ENCODE measurements at places on chromosomes 7 and 10.

DNA sequence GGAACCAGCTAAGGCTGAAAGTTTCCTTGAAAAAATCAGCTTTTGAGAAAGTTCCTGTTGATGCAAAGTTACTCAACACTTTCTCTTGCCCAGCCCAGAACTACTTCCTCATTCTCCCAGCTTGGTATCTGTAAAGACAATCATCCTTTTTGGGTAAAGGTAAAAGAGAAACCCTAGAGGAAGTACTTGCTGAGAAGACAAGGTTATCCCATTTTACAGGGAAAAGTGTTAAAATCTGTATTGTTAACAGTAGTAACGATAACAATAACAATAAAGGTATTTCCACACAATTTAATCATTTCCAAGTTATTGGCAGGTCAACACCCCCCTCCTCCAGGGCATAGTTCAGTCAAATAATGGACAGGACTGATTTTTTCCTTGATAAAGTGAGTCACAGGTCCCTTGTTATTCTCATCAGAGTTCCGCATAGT, 2.4 kb downstream of the ALOX5 start:
- DNase-seq: no peak

DNA sequence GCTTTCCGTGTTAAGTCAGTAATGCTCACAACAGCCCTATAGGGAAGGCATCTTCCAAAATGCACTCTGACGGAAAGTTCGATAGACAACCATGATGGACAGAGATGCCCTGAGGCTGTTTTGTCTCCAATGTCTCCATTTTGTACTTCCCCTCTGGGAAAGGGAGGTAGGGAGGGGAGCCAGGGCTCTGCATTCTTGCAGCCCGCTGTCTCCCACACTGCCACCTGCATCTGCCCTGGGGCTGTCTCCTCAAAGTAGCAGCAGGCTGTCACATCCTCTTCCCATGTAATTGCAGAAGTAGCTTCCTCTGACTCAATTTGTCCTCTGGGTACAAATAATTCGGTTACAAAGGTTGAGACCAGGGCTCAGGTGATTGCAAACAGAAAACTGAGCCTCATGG, 131.4 kb downstream of the GPAM start:
- DNase-seq: no peak

- no peak for DNase-seq
These were observed 16.8 kb upstream of the XPNPEP1 start for GRCh38 chr10:109940117-109940516.

DNA sequence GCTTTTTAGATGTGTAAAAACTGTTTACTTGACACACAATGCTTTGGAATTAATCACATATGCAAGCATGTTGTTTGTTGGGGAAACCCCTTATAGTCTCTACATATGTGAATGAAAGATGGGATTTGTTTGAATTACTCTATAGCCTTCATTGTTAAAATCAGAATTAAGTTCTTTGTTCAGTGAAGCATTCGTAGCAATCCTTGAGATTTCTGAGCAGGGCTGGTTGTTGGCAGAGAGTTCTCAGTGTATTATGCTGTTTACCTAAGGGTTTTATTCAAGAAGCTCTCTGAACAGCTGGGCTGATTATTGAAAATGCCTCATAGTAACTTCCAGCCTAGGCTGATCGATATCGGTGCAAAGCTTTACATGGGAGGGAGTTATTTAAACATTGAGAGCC, 190.9 kb downstream of the VTI1A start:
- no peak for DNase-seq

GRCh38 chr10:52383088-52383487, 69.0 kb downstream of the DKK1 start:
- no peak for DNase-seq

DNA sequence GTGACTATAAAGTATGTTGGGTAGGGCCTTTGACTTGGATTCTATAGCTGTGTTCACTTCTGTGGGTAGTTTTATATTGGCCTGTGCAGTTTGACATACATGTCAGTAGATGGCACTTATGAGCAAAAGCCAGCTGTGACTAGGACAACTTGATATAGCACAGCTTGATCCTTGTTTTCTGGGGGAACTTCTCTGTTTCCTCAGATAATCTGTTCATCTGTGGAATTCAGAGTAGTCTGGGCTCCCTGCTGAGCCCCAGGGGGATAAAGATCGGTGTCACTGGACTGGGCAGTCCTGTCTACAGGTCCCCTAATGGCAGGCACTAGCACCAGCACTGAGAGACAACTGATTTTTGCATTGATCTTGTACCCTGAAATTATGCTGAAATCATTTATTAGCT, 25.4 kb downstream of the CYP2C9 start:
- no peak for DNase-seq

- DNase-seq: no peak
These were observed 40.4 kb downstream of the BAIAP2L1 start for GRCh38 chr7:98360221-98361130.

DNA sequence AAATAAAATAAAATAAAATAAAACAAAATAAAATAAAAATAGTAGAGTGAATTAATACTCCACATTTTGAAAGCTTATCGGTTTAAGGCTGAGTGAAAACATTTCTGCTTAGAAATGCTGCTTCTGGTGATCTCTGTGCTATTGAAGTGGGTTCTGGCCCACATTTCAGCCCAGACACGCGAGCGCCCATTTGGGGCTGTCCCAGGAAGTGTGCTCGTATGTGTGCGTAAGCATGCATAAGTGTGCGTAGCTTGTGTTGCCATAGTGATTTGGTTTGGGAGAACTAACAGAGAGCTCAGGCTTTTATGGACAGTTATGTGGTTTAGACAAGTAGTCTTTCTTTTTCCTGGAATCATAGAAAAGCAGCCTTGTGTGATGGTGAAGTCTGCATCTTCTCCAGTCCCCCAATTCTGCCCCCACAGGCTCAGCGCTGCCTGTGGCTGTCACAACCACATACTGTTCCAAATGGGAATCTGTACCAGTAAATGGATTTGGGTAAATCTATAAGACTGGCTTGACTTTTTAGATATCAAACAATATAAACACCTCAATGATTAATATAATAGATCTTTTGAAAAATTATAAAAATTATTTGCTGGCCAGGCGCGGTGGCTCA, 29.8 kb upstream of the PURB start:
- no peak for DNase-seq

GRCh38 chr10:34824870-34825269, 9.8 kb upstream of the PARD3 start:
- no peak for DNase-seq

GRCh38 chr7:99384523-99384922, 10.0 kb downstream of the ARPC1B start:
- no peak for DNase-seq

- no peak for DNase-seq
These were observed 43.5 kb downstream of the NPS start for GRCh38 chr10:127592586-127592985.

GRCh38 chr7:129574487-129574886, 37.0 kb upstream of the NRF1 start:
- no peak for DNase-seq

DNA sequence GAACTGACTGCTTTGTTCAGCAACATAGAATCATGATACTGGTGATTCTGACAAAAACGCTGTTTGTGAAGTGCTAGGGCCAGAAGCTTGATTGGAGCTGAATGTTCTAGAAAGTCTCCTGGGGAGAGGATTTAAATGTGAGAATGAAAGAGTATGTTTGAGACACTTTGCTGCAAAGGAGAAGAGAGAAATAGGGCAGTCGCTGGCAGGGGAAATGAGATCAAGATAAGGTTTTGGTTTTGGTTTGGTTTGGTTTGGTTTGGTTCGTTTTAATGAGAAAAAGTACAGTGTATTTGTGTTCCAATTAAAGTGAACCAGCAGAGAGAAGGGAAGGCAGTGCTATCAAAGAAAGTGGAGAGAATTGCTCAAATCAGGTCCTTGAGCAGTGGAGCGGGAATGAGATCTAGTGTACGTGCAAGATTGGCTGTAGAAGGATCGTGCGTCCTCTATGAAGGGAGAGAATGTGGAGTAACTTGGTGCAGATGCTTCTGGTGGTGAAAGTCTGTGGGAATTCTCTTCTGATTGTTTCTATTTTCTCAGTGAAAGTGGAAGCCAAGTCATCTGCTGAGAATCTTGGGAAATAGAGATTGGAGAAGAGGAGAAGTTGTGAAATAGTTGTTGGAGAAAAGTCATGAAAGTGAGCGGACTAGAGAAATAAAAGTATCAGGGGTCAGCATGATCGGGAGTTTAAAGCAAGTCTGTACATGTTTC, 270.5 kb downstream of the CCDC3 start:
- DNase-seq: no peak

GRCh38 chr7:31679574-31680305, 7.3 kb upstream of the PPP1R17 start:
- no peak for DNase-seq

DNA sequence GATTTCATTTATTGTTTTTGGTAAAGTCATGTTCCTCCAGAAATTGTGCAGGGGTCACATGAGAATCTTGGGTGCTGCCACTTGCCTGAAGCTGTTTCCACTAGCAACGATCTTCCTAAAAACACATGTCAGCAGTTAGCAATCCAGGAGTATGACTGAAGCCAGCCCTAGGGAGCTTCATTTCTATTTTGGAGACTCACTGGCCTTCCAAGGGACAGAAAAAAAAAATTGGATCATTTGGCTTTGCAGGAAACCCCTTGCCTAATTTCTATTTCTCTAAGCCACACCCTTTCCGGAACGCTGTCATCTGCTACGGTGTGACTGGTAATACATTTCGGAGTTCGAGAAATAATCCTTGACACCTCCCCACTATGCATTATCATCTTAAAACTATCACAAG, 204.7 kb downstream of the TAX1BP1 start:
- DNase-seq: no peak

- DNase-seq: no peak
These were observed 125.6 kb upstream of the TNRC18 start for GRCh38 chr7:5549096-5549763.

GRCh38 chr10:112526139-112526538, 79.1 kb downstream of the VTI1A start:
- DNase-seq: no peak

DNA sequence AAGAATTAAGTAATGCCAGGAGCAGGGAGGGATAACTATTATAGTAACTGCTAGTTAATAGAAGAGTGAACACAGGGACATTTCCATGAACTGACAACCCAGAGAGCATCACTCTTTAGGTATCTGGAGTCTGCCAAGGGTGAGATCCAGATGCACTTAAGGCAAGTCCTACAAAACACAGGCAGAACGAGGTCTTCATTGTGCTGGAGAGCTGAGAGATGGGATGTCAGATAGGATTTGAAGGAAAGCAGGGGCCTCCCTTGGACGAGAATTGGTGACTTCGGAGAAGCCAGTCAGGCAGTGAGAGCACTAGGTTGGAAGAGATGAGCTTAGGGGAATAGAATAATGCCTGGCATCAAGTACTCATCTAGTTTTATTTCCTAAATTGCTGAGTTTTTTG, 684.5 kb downstream of the GATA3 start:
- DNase-seq: no peak

GRCh38 chr7:50959991-50960390, 177.3 kb upstream of the GRB10 start:
- DNase-seq: no peak

GRCh38 chr10:77873536-77874380, 52.8 kb downstream of the DLG5 start:
- no peak for DNase-seq

GRCh38 chr7:131197920-131198615, 129.6 kb upstream of the MKLN1 start:
- no peak for DNase-seq

DNA sequence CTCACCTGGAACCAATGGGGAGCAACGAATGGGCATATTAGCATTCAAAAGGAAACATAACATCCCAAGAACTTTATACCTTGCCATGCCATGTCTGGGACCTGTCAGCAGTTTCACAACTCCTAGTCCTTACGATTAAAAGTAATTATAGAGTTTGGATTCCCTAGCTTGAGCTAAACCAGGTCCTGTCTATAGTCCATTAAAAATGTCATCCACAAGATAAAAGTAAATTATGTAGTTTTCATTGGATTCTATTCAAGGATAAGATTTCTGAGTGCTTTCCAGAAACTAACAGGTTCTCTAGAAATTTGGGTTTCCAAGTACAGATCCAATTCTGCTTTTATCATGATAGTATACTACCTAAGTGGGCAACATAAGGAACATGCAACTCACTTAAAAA, 163.6 kb upstream of the PTN start:
- DNase-seq: no peak

DNA sequence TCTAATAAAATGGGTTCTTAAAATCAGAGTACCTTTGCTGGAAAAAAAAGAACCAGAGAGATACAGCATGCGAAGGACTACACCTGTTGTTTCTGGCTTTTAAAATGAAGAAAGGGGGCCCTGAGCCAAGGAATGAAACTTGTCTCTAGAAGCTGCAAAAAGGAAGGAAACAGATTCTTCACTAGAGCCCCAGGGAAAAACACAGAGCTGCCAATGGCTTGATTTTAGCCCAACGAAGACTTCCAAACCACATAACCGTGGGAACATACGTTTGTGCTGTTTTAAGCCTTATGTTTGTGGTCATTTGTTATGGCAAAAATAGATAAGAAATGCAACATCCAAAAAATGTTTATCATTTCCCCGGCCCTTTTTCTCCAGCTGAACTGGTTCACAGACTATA, 780.0 kb downstream of the SORCS1 start:
- DNase-seq: no peak

DNA sequence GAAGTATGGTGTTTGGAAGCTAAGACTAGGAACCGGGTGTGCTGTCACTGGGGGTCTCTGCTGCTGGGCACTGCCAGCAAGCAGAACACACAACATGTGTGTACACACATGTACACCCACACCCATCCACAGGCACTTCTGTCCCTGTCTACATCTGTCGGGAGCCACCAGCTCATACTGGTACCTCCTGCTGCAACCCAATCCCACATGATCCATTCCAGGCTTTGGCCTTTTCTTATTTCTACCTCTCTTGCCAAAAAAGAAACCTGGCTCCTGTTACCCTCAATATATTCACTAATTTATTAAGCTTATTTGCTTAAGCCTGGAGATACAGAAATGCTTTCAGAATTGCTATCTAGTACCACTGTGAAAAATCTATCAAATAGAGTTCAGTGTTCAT, 246.0 kb downstream of the DIP2C start:
- no peak for DNase-seq
